Fibroblast of villous mesenchyme (primary cell): ENCODE measurements at places on chromosomes 12 and 14. TPM values are rescaled to one million over a fixed set of nuclear protein-coding genes. Genes with fewer than 3 reads are reported as not detected.
A peak's percentile ranks its signal among the peaks of the same experiment; 100 is the strongest.

DNA sequence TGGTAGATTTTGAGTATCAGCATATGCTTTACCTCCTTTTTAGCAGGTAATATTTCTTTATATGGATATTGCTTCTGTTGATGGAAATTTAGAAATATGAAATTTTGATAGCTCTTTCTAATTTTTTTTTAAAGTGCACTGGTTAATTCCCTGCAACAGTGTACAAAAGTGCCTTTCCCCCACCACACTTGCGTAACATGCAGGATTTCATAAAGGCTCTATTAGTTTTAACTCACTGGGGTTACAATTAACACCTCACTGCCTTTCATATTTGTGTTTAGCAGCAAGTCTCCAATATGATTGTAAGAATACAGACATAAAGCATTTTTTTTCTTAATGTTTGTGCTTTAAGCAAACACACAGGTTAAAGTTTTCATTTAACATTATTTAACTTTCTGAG is 25.6 kb downstream of the MNAT1 start:
- peak; percentile 14 for DNase-seq

DNA sequence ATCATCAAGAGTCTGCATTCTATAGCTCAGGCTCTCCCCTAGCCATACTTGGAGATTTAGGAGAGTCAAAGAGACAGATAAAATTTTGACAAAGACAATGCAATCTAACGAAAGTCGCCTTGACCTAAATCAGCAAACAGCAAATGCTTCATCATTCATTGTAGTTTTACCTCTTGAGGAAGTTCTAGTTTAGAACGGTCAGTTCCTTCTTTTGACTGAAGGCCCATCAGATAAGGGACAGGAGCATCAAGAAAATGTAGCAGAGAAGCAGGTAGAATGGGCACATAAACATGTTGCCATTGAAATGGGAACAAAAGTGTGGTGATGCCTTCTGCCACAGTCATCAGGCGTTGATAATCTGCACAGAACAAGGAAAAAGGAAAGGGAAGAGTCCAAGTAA is 130.9 kb downstream of the DENND5B start:
- no peak for DNase-seq

- no peak for DNase-seq
Measured at GRCh38 chr12:130559806-130560205, 156.3 kb downstream of the RIMBP2 start.

DNA sequence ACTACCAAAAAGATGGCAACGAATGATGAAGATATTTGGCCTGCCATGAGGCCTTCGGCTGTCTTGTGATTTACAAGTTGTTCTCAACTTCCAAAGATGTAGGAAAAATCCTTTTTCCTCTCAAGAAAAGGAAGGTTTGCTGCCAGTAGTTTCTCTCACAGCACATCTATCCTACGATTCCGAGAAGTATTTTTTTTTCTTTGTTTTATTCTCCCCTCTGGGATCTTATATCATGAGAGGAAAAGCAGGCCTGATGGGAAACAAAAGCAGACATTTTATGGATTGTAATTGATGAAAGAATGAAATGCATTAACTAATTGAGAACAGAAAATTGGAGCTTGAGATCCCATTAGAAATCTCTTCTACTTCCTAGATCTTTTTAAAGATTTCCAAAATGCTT is 1197.9 kb upstream of the SEL1L start:
- no peak for DNase-seq

DNA sequence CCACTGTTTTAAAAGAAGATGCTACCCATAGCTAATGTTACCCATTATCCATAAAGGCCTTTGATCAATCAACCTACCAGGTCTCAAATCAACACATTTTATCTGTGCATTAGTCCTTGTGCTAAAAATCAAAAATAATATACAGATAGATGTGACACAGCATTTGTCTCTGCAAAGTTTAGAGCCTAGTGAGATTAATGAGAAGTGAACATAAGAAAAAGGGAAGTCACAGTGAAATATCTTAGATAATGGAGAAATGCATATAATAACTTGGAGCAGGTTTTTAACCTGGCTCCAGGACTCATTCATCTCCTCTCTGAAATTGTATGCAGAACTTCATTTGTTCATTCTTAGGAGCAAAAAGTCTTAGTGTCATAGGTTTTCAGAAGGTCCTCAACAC is 7.2 kb downstream of the PDE3A start:
- no peak for DNase-seq

DNA sequence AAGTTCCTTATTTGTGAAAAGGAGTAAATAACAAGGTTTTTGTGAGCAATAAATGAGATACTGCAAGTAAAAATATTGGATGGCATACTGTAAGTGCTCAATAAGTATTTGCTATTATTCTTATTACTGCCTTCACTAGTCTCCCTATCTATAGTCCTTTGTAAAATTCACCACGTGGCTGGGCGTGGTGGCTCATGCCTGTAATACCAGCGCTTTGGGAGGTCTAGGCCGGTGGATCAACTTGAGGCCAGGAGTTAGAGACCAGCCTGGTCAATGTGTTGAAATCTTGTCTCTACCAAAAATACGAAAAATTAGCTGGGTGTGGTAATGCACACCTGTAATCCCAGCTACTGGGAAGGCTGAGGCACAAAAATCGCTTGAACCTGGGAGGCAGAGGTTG is 18.6 kb upstream of the CALM1 start:
- DNase-seq = no peak

- no peak for DNase-seq
Measured at GRCh38 chr12:83323866-83324265, 637.2 kb downstream of the TMTC2 start.

- no peak for DNase-seq
Measured at GRCh38 chr14:100303925-100304324, 2.3 kb downstream of the SLC25A29 start.

DNA sequence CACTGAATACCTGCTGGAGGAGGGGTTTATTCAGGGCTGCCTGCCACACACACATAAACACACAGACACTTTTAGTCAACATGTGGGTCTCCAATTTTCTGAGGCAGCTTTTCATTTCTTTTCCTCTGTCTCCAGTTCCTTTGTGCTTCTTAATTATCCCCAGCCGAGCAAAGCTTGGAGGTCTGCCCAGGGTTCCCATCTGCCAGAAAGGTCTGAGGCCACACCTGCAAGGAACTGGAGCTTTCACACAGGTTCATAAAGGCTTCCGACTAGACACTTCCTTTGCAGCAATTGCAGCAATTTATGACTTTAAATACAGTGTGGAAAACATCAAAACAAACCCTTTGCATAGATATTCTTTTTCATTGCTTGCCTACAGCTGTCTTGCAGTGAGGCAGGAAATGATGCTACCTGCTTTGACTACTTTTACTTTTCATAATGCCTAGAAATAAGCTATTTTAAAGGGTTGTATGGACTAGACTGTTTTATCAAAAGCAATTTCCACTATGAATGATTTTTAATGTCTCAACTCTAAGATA is 1318.9 kb downstream of the AACS start:
- peak; percentile 3 for DNase-seq

GRCh38 chr12:67811437-67812361 is 163.2 kb downstream of the DYRK2 start:
- DNase-seq = no peak

GRCh38 chr12:103771466-103771865 is 69.6 kb downstream of the NT5DC3 start:
- peak; percentile 59 for DNase-seq

DNA sequence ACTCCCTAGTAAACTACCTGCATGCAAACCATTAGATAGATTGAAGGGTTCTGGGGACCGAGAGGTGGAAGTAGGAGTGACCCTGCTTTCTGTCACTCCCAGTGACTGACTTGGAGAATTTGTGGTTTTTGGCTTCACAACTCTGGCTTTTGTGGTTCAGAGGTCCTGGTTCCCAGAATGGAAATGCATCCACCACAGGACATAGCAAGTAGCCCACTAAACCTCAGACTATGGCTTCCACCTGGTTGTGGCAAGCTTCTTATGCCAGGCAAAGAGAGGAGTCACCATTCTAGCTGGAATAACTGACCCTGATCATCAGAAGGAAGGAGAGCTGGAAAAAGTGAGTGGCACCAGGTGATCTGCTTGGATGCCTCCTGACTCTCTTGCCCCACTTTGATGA is 162.4 kb upstream of the TMEM260 start:
- DNase-seq = no peak

DNA sequence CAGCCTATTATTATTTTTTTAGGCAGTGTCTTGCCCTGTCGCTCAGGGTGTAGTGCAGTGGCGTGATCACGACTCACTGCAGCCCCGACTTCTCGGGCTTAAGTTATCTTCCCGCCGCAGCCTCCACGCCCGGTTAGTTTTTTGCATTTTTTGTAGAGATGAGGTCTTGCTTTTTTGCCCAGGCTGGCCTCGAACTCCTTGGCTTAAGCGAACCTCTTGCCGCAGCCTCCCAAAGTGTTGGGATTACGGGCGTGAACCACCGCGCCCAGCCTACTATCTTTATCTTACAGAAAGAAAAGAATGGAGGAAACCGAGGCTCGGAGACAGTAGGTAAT is 507 bp upstream of the PTPN11 start:
- DNase-seq = no peak

- no peak for DNase-seq
Measured at GRCh38 chr12:47741340-47741703, 16.0 kb upstream of the ENDOU start.

The CLEC1A gene
- total RNA-seq = not detected in 2 replicates

The ARL1 gene
- total RNA-seq = 76.7 and 114 TPM in 2 replicates

The HCAR1 gene
- total RNA-seq = 0.43 and 0.97 TPM in 2 replicates
